Urinary bladder (tissue), 4 donors: ENCODE measurements at places on chromosomes 16 and 17.

DNA sequence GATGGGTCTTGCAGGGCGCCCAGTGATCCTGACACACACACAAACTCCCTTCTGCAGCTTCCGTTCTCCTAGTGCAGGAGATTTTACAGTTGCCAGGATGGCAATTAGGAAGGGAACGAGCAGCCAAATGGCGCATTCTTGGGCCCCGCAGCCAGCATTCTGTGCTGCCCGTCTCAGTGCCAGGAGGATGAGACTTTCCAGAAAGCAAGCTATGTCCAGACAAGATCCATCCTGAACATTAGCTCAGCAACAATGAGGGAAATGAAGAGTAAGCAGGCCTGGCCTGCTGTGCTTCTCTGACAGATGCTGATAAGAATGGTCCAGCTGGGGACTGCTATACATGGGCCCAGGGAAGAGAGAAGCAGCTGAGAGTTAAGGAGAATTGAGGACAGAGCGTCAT is 16.5 kb downstream of the SPPL2C start:
- no peak for DNase-seq

- DNase-seq, result no peak
Observed at GRCh38 chr17:66548659-66549310, 246.4 kb downstream of the PRKCA start.

GRCh38 chr17:47774987-47775580 is 42.0 kb downstream of the TBX21 start:
- no peak for DNase-seq

- DNase-seq, result no peak
Observed at GRCh38 chr16:17328932-17329331, 141.8 kb downstream of the XYLT1 start.

DNA sequence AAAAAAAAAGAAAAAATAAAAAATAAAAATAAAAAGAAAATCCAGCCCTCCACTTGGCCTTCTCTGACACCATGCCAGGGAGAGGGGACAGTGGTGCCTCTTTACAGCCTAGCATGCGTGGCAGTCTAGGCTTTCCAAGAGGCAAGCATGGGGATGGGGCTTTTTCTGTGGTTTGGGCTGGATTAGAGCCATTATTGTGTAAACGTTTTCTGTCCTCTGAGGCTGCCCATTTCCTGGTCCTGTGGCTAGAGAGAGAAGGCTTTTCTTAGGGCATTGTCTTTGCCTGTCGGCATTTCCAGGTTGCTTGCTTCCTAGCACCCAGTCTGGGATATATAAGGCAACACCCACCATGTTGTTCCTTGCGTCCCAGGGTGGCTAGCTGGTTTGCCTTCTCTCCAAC is 2.7 kb upstream of the DHRS7B start:
- DNase-seq, result no peak

- no peak for DNase-seq
Observed at GRCh38 chr16:2511128-2511800, 2.5 kb upstream of the ATP6V0C start.

DNA sequence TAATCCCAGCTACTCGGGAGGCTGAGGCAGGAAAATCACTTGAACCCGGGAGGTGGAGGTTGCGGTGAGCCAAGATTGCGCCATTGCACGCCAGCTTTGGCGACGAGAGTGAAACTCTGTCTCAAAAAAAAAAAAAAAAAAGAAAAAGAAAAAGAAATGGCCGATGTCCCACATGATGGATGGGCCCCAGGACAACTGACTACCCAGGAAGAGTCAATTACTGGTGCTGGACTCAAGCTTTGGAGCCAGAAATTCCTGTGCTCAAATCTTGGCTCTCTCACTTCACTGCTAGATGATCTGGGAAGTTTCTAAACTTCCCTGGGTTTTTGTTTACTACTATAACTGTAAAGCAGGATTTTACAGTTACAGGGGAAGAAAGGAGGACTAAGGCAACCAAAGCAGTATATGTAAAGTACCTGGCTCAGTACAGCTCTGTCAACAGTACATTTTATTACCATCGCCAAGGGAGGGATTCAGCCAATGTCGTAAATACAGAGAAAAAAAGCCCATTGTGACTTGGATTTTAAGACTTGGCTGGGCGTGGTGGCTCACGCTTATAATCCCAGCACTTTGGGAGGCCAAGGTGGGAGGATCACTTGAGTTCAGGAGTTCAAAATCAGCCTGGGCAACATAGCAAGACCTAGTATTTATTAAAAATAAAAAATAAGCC is 11.9 kb downstream of the C16orf86 start:
- DNase-seq, result no peak

- DNase-seq, result no peak
Observed at GRCh38 chr16:66979011-66979717, 9.2 kb upstream of the CES4A start.

DNA sequence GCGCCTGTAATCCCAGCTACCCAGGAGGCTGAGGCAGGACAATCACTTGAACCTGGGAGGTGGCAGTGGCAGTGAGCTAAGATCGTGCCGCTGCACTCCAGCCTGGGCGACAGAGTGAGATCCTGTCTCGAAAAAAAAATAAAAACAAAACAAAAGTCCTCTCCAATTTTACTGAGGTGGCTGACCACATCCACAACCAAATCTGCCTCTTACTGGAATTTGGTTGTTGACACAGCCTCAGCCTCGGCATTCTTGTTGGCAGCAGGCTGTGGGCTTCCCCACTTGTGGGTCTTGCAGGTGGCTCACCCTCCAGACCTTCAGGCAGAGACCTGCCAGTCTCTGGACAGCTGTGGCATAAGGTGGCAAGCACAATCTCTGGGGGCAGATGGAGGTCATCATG is 15.6 kb downstream of the B4GALNT2 start:
- DNase-seq, result no peak

GRCh38 chr17:6910987-6911603 is 79.6 kb upstream of the TEKT1 start:
- no peak for DNase-seq

GRCh38 chr17:63189082-63189481 is 223.0 kb downstream of the TANC2 start:
- no peak for DNase-seq
